ENCODE measurements at places on chromosomes 1 and 21.

DNA sequence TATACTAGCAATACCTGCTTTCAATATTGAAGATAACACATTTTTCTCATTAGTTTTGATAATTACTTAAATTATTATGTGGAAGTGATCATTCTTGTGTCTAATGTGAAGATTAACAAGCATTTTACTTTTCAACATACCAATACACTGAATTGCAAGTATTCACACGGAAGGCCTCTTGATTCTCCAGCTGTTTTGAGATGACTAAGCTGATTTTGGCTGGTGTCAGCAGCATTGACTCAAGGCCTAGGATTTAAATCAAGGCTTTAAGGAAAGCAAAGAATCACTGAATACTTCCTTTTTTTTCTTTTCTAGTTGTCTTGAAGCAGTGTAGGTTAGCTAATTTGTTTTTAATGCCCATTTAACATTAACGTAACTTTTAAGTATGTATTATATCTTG, 373.7 kb downstream of the SRGAP2C start:
- no peak for DNase-seq

DNA sequence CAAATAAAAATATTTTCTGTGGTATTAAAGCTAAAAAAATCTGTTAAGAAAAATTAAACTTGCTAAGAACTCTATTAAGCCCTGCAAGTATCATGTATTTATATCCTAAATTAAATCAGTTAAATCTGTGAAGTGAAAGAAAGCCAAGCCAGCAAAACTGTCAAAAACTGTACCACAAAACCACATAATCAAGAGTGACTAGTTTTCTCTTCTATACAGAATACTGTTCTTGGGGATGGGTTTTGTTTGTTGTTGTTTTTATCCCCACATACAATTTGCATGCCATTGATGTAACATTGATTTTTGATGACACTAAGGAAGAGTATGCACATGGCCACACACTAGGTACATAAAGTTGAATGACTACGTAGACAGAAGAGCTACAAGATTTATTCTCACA, 20.4 kb downstream of the DPH5 start:
- no peak for DNase-seq

- DNase-seq: no peak
Observed at GRCh38 chr1:245332513-245332912, 177.7 kb downstream of the KIF26B start.

GRCh38 chr1:55413286-55413685, 198.1 kb upstream of the USP24 start:
- DNase-seq: no peak

- DNase-seq: peak; percentile 20
Observed at GRCh38 chr1:1918901-1919303, at the start of gene TMEM52. TMEM52 (minus strand) TSS chr1:1919279; CDS start chr1:1919265, 14 bp downstream.

DNA sequence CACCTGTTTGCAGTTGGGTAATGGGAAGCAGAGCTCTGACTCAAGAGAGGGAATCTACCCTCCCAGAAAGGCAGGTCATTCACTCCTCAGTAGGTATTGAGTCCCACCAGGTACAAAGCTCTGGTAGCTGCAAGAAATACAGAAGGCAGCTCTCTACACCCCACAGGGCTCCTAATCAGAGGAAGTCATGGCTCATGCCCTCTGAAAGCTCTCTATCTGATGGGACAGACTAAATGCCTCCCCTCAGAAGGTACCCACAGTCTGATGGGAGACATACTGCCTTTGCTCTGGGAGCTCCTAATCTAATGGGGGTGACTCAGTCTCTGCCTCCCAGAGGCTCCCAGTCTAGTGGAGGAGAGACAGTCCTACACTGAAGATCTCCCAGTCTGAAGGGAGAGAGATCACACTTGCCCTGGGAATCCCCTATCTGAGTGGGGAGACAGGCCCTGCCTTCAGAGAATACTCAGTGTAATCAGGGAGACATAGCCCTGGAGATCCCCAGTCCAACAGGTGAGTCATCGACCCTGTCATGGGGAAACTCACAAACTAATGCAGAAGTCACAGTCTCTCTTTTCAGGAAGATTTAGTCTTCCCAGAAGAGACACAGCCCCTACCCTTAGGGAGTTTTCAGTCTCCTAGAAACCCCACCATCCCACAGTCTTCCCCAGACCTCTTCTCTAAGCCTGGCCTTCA, 23.7 kb downstream of the CAMK1G start:
- no peak for DNase-seq

DNA sequence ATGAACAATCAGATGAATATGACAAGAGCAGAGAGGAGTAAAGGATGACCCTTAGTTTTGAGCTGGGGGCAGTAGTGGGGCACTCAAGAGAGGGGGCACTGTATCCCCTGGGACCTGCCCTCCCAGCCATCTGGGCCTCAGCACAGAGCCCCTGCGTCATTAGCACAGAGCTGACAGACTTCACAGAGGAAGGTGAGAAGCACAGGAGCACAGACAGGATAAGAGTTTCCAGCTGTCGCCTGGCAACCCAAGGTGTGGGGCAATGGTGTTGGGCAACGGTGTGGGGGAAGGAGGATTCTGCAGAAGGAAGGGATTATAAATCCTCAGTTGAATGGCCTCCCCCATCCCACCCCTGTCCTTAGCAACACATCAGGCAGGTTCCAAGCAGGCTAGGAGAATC, 30.2 kb downstream of the RAB3B start:
- DNase-seq: no peak

- no peak for DNase-seq
Observed at GRCh38 chr1:6953907-6954364, 168.7 kb downstream of the CAMTA1 start.

DNA sequence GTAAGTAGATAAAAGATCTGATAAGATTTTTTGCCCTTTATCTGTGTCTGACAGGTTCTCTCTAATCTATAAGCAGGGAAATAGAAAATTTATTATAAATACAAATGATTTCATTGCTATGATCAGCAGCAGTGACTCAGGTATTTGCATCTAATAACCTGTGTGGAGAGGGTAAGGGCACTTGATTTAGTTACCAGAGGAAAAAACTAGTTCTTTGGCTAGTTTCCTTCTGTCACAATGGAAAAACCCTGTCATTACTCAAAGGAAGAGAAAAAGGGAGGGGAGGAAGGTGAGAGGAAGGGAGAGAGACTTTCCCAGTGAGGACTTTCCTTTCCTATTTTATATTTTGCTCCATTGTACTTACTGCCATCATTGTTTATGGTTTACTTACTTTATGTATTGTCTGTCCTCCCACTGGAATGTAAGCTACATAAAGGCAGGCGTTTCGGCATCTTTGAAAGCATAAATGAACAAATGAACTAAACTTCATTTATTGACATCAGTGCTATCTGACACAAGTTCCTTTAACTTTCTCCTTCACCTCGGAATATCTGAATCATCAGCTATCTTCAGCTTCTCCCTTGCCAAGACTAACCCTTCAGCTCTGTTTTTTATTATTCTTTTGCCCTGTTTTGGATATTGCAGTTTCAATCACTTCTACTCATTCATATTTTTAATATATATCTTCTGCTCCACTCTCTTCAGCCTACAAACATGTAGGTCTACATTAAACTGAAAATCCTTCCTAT, 34.9 kb downstream of the WDR3 start:
- no peak for DNase-seq

- peak; percentile 30 for DNase-seq
Observed at GRCh38 chr1:2194319-2194897, at the start of gene FAAP20. FAAP20 (minus strand) TSS chr1:2194772; CDS start chr1:2194749, 23 bp downstream.

DNA sequence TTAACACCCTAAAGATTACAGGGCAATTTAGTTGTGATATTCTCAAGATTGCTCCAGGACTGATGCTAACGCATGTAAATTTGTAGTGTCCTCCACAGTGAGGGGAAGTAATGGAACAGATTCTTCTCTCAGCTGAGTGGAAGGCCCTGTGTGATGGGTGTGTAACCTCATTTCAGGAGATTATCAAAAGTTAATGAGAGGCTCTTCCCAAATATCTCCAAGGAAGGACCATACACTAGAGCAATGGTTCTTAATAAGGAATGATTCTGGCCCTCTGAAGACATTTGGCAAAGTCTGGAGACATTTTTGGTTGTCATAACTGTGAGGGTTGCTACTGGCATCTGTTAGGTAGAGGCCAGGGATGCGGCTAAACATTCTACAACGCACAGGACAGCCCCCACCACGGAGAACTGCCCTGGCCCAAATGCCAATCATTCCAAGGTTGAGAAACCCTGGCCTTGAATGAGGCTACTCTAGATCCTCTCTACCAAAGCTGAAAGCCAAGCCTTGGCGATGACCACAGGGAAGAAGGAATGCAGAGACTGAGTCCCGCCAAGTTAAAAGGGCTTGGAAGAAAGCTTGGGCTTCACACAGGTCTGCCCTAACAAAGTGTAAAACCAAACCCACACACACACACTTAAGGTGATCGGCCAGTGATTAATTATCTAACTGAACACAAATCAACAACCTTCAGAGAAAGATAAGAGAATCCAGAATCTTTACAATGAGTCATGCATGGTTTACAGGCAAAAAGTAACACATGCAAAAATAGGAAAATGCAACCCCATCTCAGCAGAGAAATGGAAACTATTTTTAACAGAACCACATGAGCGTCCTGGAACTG, 135.8 kb downstream of the SYF2 start:
- DNase-seq: no peak

DNA sequence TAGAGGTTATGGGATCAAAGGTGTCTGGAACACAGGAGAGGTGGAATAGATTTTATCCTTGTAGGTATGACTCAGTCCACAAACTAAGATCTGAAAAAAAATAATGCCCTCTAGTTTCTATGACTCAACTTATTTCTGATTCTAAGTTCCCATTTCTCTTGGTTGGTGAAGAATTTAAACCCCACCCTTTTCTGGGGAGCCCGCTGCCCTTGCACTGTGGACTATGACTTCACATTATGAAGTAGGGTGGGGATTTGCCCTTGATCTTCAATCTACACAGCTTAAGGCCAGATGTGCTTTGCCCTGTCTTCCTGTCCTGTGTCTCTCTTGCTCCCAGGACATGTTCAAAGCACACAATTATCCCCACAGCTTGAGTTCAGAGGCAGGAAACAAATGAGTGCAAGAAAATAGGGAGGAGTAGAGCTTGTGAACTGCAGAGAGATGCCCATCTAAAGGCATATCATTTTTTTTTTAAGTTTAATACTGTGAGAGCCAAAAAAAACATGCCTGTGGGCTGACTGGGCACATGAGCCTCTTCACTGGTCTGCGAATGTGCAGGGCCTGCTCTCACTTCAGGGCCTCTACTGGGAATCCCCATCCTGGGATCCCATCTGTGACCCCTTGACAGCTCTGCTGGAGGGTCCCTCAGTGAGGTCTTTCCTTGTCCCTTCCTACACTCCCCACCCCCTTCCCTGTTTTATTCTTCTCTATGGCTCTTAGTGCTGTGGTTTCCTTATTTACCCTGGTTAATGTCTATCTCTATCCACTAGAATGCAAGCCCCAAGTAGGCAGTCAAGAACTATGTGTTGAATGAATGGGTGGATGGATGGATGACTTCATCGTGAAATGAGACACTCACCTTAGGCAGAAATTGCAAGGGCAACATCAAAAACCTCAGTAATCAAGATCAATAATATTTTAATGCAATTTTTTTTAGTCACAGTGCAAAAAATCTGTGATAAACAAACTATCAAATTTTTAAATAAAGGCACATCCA, 61.5 kb downstream of the CD58 start:
- peak; percentile 35 for DNase-seq

DNA sequence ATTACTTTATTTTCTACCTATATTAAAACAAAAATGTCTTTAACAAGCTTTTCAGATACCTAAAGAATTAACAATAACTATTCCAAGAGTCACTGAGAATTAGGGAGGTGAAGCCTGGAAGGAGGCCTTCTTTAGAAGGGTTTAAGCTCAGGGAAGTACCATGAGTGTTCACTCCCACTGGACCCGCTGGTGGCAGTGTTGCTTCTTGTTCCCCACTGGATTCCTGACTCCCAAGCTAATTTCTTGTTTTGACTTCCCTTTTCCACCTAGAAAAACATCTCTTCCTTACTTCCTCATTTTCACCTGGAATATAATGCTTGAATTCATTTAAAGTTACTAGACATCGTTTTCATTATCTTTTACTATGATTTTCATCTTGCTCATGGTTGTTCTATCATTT, 264.2 kb downstream of the HMCN1 start:
- DNase-seq: no peak

- no peak for DNase-seq
Observed at GRCh38 chr1:30658014-30658336, 65.4 kb downstream of the MATN1 start.

DNA sequence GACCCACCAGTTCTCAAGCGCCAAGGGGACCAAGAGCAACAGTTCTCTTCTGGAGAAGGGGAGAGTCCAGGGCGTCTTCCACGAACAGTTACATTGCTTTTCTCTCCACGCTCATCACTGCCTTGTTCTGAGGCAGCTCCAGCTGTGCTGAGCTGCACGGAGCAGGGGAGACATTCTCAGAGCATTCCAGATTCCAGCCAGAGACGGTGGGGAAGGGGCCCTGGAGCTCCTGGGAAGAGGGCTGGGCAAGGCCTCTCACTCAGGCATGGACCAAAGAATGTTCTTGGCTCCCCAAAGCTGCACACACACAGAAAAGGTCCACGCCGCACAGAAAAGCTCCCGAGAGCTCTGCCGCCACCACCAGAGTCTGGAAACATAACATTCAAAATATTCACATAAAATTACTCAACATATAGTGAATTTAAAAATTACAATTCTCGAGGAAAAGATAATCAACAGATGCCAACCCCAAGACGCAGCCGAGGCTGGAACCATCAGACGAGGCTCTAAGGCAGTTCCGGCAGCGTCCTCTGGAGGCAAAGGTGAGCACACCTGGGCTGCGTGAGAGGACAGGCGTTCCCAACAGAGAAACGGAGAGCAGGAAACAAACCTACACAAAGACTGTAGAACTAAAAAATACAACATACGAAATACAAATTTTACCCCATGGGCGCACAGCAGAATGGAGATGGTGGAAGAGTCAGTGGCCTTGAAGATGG, 40.5 kb downstream of the UBE2G2 start:
- no peak for DNase-seq

DNA sequence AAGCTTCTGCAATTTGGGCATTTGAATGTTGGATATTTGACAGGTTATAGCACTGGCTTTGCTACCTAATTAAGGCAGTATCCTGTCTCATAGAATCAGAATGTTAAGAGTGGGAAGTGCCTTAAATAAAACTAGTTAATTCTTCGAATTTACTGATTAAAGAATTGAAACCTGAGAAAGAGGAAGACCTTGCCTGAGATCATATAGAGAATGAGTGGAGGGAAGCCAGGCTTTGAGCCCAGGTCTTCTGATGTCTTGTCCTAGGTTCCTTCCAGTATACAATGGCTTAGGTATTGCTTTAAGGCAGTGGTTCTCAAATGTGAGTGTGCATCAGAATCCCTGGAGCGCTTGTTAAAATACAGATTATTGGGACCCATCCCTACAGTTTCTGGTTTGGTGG, 20.9 kb upstream of the SH3BGRL3 start:
- DNase-seq: no peak

Measured in activated CD4-positive, alpha-beta T cell treated with anti-CD3 and anti-CD28 coated beads, Interleukin-2, amount 50 U/mL, for 4 hours (primary cell).